ENCODE measurements at places on chromosomes 6 and 20.

DNA sequence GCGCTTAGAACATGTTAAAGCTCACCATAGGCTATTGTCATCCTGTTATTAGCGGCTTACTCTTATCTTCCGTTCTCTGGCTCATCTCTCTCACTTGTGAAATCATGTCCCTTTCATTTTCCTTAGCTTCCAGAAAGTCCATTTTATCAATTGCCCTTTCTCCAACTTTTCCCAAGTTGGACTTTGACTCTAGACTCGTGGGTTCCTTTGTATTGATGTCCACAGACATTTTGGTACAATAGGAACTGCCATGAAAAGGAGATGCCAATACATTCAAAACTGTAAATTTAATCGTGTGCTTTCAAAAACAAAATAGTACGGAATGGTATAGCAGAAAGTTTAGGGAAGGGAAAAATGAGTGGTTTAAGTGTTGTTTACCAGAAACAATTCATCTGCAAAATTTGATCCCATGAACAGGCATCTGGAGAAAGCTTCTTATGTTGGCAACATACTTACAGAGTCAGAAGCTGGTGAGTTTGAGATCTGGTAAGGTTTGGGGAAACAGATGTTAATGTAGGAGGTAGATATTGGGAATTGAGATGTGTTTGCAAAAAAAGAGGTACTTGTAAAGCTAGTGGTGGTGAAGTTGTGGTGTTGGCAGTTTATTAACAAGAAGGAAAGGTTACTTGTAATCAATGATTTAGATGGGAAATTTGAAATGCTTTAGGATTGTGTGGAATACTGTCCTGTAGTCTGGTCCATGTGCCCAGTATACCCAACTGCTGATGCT, 10.2 kb upstream of the HIVEP1 start:
- ATAC-seq: no peak

DNA sequence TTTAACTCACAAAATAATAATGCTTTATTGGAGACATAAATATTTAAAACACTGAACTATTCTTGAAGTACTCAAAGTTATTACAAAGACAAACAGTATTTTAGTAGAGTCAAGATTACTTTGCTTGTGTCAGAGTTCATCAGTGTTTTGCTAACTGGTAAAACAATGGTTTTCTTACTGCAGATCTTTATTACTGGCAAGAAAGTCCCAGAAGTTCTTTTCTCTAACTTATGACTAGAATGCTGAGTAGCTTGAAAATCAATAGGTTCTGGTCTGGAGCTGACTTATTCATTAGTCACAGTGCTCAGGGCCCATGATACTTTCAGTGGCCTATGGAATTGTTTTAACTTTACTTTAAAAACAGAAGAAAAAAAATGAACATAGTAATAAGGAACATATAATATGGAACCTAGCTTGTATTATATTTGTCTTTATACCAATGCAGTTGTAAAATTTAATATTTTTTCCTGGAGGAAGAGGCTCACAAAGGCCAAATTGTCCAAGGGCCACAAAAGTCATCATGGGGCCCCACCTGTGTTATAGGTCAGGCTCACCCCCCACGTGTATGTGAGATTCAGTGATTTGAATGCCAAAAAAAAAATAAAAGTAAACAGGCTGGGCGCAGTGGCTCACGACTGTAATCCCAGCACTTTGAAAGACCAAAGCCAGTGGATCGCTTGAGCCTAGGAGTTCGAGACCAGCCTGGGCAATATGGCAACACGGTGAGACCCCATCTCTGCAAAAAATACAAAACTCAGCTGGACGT, 53.3 kb downstream of the PLEKHG1 start:
- no peak for ATAC-seq

- ATAC-seq: no peak
Measured at GRCh38 chr20:29296256-29297230, 1960.9 kb upstream of the DEFB115 start.

DNA sequence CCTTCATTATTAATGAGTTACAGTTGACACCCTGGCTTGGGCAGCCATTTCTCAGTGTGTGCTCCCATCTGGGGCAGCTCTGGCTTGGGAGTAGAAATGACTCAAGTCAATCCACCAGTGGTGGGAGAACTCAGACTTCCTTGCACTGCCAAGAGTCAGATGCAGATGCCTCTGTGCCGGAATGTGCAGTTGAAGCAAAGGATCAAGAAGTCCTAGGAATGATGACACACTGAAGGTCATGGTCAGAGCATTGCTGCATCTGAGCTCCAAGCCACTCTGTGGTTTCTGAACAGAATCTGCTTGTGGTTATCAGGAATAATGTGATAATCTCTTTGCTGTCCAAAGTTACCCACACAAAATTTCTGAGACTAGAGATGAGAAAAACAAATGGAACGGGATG, 19.5 kb upstream of the PAX1 start:
- no peak for ATAC-seq

GRCh38 chr20:59152559-59153354, 10.9 kb upstream of the ZNF831 start:
- no peak for ATAC-seq

GRCh38 chr20:14210146-14210545, 127.3 kb downstream of the FLRT3 start:
- ATAC-seq: no peak

GRCh38 chr20:17680836-17681725, 961 bp downstream of the RRBP1 start:
- peak; percentile 33 for ATAC-seq

GRCh38 chr20:2390951-2391675, 10.4 kb downstream of the TGM6 start:
- no peak for ATAC-seq

- no peak for ATAC-seq
Measured at GRCh38 chr6:1575210-1576041, 34.3 kb upstream of the FOXC1 start.

DNA sequence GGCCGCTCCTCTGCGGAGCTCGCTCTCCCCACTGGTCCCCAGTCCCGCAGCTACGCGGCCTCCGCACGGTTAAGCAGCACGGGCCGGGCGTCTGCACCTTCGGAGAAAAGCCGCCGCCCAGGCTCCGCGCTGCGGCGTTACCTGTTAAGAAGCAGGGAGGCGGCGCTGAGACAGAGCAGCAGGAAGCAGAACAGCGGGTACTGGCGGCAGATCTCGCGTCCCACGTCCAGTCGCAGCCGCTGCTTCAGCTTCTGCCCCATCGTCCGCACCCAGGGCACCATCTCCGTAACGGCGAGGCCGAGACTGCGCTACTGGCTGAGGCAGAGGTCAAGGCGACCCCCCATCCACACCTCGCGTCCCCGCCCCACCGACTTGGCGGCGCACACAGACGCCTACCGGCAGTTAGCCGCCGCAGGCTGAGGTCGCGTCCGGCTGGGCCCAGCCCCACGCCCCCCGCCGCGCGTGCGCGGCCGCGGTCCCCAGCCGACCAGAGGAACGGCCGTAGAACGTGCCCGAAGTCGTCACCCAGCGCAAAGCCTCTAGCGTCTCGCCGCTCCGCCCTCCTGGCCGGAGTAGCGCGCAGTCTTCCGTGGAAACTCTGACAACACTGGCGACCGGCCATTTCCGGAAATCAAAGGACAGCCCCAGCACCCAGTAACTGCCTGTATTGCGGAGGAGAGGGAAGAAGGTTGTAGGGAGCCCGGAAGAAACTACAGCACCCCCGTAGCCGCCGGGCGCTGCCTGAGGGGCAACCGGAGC, at the start of gene SNX14:
Gene SNX14, minus strand, starts transcription at position 421 of the 759 bp plus-strand sequence. Its CDS starts 140 bp downstream, at position 281.
- ATAC-seq: peak; percentile 77

DNA sequence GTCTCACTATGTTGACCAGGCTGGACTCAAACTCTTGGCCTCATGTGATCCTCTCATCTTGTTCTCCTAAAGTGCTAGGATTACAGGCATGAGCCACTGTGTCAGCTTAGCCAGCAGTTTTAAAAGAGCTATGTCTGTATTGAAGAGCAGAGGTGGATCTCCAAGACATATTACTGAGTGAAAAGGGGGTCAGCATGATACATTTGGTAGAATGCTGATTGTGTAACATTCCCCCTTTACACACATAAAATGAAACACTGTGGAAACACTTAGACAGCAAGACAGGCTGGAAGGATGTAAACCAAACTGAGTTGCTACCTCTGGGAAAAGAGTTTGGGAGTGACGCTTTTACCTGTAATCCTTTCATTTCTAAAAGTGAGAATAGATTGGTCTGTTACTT, 1.7 kb upstream of the RIPOR3 start:
- no peak for ATAC-seq

- peak; percentile 48 for ATAC-seq
Measured at GRCh38 chr20:63896264-63897105, 1.6 kb downstream of the DNAJC5 start.

DNA sequence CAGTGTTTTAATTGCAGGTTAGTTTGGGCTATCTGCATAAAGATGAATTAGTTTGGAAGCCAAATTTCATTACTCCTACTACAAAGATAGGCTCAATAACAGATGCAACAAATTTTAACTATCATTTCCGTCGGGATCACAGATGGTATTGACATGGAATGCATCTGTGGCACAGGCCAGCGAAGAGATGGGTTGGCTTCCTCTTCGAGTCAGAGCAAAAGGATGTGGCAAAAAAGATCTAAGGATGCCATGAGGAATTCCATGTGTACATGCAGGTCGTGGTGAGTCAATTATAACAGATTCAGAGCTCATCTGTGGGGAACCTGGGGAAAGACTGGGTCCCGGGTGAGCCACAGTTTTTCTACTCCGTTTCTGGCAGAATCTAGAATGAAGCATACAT, 83.0 kb upstream of the CITED2 start:
- ATAC-seq: no peak

DNA sequence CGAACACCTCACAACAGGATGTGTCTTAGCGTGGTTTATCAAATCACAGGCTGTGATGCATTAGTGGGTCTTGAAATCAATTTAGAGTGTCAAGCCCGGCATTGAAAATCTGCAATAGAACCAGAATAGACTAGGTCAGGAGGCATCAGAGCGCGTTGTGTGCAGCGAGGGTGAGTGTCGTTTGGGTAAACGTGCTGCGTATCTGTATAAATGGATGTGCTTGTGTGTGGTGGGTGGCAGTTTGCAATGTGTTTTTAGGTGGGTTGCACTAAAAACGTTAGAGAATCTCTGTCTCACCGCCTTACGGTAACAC, 121.0 kb upstream of the SULF2 start:
- no peak for ATAC-seq

DNA sequence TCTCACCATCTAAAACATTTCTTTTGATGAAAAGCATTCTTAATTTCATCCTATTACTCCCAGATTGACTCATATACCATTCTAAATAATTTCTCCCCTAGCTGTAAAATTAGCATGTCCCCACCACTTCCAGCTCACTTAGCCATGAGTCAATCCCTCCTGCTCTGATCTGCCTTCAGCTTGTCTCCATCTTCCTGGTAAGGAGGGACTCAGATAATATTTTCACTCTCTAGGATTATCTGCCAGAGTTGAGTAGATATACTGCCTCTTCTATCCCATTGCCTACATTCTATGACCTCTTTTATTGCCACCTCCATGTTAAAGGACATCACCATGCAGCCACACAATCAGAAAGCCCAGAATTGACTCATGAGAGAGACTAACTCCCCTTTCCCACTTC, 348.8 kb upstream of the POU3F2 start:
- no peak for ATAC-seq

GRCh38 chr6:156943166-156943565, 166.0 kb downstream of the ARID1B start:
- no peak for ATAC-seq

- ATAC-seq: no peak
Measured at GRCh38 chr6:3757241-3757641, 5.7 kb upstream of the PXDC1 start.

GRCh38 chr6:6801635-6802218, 213.2 kb downstream of the LY86 start:
- no peak for ATAC-seq

DNA sequence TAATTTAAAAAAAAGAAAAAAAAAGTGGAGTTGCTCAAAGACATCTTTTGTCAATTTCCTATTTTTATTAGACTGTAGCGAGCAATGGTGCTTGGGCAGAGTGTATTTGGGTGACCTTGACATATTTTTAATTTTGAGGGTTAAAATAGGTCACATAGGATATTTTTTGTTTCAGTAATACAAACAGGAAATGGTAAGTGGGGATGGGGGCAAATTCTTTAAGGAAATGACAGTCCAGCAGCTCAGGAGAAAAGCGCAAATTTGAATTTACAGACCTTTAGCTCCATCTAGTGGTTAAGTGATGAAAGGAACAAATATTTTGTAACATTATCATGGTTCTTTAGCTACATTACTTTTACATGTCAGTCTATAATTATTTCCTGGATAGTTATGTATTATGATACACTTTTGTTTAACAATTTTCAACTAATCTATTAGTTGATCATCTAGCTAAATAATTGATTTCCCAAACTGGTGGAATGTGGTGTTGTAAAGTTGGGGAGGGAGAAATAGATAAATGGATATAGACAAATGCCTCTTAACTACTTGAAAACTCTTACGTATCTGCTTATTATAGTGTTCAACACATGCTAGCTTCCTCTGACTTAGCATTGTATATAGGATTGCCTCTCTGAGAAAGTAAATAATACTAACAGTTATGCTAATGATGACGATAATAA, 10.0 kb downstream of the CITED2 start:
- no peak for ATAC-seq

DNA sequence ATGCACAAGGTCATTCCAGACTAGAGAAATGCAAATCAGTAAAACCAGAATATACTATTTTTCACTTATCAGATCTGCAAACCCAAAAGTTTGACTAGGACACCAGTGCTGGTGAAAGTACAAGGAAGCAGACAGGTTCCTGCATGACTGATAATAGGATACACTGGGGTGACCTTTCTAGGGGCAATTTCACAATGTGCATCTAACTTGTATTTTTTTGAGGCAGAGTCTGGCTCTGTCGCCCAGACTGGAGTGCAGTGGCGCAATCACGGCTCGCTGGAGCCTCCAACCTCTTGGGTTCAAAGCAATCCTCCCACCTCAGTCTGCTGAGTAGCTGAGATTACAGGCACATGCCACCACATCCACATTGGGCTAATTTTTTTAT, 11.4 kb downstream of the COMMD7 start:
- no peak for ATAC-seq

DNA sequence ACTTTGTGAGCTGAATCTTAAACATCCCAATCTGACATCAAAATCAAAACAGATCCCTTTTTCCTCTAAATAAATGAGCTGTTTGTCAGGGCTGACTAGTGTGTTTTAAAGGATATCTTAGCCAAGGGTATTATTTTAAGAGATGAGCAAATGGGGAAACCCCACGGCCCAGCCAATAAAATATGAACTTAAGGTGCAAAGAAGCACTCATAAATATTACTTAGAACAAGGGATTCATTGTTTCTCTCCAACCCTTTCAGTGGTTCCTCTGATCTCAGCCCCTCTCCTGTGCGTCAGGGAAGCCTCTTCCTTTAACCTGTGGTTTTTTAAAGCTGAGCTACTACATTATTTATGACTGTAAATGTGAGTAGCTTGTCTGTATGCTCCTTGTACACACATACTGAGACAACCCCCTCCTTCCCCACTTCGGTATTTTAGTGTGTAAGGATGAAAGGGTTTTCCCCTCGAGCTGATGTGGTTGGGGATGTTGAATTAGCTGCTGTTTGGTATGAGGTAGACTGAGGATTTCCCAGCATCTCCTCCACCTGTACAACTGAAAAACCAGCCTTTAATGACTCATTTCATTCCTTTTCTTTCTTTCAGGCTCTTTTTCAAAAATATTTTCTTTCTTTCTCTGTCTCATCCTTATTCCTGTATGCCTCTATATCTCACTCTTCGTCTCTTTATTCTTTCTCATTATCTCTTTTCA, 6.5 kb downstream of the BMP5 start:
- ATAC-seq: no peak
